ENCODE measurements at places on chromosomes 16 and 17.

DNA sequence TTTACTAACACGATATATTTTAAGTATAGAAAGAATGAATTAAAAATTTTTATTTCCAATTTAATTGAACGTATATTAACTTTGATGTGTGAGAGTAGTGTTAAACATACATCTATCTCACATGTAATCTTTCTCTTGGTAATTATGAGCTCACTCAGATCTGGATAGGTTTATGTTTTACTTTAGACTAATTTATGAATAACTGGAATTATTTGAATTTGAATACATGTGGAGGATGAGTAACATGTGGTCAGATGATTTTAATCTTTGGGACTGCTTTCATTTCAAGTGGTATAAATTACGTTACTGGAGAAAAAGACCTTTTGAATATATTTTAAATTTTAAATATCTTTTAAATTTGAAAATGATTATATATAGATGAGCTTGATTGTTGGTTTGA lies 49.9 kb upstream of the RHBDL3 start:
- DNase-seq: no peak

GRCh38 chr17:62827746-62828485 lies 19.8 kb upstream of the MARCHF10 start:
- no peak for DNase-seq

- DNase-seq: no peak
These were observed 36.0 kb upstream of the SLC39A11 start for GRCh38 chr17:73128496-73128895.

- no peak for DNase-seq
These were observed 11.1 kb downstream of the CRYBA1 start for GRCh38 chr17:29257756-29258155.

GRCh38 chr16:21986692-21987246 lies 14.1 kb downstream of the PDZD9 start:
- DNase-seq: no peak

DNA sequence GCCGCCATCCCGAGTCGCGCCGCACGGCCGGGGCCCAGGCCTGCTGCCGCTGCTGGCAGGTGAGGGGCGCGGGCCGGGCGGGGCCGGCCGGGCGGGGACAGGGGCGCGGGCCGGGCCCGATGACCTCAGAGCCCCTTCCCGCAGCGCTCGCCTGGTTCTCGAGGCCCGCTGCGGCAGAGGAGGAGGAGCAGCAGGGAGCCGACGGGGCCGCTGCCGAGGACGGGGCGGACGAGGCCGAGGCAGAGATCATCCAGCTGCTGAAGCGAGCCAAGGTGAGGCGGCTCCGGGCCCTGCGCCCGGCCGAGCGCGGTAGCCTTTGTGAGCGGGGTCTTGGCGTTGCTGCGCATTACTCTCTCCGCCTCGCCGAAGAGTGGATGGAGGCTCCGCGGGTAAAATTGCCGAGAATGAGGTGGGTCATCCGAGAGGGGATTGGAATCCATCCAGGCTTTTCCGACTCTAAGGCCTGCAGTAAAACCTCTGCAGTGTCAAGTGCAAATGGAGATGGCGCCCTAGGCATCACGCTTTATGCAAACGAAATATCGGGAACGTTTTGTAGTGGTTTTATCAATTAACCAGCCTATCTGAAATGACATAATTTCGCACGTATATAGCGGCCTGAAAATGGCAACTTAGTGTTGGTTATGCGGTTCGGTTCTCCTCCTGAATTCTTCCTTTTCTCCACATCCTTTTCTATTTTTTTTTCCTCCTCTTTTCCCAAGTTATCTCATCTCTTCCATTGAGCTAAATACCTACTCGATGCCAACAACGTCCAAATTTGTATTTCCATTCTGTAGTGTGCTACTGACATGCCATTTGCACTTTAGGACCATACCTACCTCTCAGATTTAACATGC lies 577 bp downstream of the TTC19 start:
- DNase-seq: no peak

- DNase-seq: no peak
These were observed 18.4 kb downstream of the FBXO31 start for GRCh38 chr16:87365021-87365713.

DNA sequence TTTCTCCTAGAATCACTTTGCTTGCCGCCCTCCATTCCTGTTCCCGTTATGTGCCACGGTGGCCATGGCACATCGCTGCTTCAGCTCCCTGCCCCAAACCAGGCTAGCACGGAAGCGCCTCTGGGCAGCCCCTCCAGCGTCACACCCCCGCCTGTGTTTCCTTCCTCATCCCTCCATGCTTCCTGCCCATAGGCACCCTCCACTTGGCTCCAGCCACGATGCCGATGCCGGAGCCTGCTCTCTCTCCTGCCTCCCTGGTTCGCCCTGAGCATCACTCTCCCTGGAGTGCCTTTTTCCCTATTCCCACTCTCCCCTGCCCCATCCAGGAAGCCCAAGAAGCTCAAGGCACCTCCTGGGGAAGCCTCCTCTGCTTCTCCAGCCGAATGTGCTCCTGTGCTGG lies 3.2 kb upstream of the ARHGAP23 start:
- no peak for DNase-seq

DNA sequence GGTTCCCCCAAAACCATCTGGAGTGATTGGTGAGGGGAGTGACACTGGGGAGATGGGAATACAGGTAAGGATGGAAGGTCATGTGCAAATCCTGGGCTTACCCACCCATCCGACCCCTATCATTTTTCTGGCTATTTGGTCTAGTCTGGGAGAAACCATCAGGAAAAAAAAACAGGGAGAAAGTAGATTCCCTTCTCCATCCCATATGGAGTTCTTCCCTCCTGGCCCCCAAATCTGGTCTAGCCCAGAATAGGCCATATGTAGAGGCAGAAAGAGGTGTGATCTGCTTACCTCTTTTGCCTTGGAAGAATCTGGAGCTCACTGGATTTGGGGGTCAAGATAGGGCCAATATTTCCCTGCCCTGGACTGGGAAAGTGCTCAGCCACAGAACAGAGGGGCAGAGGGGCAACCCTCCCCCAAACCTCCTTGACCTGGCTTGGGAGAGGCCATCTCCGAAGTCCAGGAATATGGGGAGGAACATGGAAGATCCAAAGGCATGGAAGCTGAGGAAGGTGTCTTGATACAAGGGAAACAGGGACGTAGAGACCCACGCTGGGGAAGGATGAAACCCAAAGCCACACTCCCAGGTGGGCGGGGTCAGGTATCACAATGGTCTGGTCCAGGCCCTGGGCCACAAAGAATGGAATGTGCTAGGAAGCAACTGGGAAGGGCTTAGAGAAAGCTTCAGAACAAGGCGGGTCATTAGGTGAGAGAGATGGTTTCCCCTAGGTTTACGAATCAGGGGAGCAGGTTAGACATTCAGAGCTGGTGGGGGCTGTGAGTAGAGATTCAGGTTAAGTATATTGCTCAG lies 16.2 kb downstream of the CHRNB1 start:
- no peak for DNase-seq

- no peak for DNase-seq
These were observed 27.1 kb downstream of the TMEM235 start for GRCh38 chr17:78258323-78259191.

DNA sequence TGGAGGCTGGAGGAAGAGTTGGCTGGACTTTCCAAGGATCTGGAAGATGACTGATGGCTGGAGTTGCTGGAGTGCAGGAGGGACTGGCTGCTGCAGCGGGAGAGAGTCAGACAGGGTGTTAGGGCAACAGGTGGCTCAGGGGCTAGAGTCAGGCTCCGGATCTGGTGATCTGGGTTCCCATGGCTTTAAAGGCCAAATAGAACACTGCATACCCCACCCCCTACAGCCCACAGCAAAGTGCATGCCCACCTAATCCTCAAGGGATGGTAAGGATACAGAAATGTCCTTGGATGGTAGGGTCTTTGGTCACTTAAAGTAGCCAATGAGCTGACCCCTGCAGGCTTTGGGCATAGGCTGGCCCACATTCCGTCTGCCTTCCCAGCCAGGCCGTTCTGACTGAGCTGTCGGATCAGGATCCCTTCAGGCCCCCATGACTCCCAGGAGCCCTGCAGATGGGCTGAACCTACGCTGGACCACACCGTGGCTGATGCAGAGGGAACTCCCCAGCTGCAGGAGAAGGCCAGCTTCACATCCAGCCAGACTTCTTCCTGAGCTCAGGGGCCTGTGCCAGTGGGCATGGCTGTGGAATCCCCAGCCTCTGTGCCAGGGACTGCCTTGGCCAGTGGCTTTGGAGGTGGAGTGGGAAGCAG lies 13.9 kb downstream of the TNS4 start:
- DNase-seq: no peak

DNA sequence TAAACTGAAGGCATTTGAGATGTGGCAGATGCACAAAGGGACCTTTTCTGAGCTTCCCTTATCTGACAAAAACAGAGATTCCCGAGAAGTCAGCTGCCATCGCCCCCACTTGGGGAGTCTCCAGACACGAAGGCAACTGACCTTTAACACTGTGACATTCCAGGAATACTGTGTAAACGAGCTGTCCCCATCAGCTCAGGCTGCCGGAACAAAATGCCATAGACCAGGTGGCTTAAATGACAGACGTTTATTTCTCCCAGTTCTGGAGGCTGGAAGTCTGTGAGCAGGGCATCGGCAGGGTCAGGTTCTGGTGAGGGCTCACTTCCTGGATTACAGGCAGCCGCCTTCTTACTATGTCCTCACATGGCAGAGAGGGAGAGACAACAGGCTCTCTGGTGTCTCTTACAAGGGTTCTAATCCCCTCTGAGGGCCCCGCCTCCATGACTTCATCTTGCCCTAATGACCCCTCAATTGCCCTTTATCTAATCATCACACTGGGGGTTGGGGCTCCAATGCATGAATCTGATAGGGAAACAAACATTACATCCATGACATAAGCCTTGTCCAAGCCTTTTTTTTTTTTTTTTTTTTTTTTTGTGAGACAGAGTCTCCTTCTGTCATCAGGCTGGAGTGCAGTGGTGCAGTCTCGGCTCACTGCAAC lies 178.5 kb upstream of the RPL38 start:
- no peak for DNase-seq

- DNase-seq: no peak
These were observed at the start of gene NOD2 for GRCh38 chr16:50692999-50693781. TSS of gene NOD2 (plus strand) at chr16:50693606. CDS start at chr16:50699496, 5,890 bp downstream.

DNA sequence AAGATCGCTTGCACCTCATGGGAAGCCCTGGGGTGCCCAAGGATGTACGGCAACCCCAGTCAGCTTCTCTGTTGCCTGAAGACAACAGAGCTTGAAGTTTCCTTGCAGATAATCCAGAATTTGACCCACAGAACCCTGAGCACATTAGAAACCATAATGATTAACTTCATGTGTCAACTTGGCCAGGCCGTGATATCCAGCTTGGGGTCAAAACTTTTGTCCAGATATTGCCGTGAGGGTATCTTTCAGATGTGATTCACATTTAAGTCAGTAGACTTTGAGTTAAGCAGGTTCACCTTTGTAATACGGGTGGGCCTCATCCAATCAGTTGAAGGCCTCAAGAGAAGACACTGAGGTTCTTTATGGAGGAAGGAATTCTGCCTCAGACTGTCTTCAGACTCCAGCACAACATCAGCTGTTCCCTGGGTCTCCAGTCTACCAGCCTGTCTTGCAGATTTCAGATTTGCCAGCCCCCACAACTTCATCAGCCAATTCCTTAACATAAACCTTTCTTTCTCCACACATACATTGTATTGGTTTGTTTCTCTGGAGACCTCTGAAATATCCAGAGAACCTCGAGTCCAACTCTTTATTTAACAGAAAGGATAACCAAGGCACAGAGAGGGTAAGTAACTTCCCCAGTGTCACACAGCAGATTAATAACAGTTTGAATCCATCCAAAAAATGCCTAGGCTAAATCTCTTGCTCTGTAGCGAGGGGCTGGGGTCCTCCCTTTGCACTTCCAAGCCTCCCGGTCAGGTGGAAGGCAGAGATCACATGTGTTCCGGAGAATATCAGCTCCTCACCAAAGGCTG lies 171.1 kb downstream of the SALL1 start:
- no peak for DNase-seq

DNA sequence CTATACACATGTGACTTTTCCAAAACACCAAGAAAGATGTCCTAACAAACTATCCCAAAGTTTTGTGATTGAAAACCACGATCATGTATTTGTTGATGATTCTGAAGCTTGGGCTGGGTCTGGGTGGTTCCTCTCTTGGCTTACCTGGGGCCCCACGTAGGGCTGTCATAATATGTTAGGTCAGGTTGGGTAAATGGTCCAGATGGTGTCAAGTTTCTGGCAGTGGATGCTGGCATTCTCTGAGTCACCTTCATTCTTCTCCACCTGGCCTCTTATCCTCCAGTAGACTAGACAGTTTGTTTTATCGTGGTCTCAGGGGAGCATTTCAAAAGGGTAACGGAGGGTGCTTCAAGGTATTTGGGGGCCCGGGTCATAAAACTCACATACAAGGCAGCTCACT lies 39.4 kb downstream of the SYCE1L start:
- no peak for DNase-seq

GRCh38 chr16:70466805-70467076 lies 12.3 kb downstream of the FCSK start:
- no peak for DNase-seq

DNA sequence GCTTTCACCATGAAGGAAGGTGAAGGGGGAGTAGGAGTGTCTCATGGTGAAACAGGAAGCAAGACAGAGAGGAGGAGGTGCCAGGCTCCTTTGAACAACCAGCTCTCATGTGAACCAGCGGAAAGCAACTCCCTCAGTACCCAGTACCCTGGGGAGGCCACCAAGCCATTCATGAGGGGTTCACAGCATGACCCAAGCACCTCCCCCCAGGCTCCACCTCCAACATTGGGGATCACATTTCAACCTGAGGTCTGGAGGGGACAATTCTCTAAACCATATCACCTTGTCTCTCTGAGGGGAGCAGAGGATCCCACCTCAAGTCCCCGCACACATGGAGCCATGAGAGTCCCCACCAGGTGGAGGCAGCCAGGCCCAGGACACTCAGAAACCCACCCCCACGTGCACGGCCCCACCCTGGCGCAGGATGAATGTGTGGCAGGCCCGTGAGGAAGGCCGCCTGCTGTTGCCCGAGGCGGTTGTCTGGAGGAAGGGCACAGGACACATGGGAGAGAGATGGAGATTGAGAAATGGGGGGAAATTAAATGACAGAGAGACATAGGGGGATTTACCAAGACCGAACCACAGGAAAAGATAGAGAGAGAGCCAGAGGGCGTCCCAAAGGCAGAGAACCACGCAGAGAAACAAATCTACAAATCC lies 85.9 kb downstream of the TMEM132E start:
- DNase-seq: no peak
